Activated naive CD4-positive, alpha-beta T cell treated with anti-CD3 and anti-CD28 coated beads, Interleukin-2, amount 10 ng/mL, durations not matched to agents 7 days and 5 days (primary cell): ENCODE measurements at places on chromosomes 13 and 19.

GRCh38 chr13:88565566-88565965 lies 894.4 kb downstream of the SLITRK5 start:
- DNase-seq = no peak

DNA sequence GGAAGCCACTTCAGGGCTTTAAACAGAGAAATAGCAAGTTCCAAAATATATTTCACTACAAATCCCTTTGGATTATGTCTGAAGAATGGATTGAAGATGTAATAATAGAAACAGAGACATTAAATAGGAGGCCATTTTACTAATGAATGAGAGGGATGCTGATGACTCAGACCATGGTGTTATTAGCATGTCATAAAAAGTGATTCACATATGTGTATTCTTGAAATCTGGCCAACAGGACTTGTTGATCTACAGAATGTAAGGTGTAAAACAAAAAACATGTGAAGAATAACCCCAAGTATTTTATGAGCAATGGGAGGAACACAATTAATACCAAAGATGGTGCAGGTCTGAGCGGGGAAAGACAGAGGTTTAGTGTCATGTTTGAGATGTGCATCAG lies 873.7 kb downstream of the SLITRK5 start:
- DNase-seq = no peak

GRCh38 chr13:91459485-91459884 lies 61.1 kb downstream of the GPC5 start:
- no peak for DNase-seq

DNA sequence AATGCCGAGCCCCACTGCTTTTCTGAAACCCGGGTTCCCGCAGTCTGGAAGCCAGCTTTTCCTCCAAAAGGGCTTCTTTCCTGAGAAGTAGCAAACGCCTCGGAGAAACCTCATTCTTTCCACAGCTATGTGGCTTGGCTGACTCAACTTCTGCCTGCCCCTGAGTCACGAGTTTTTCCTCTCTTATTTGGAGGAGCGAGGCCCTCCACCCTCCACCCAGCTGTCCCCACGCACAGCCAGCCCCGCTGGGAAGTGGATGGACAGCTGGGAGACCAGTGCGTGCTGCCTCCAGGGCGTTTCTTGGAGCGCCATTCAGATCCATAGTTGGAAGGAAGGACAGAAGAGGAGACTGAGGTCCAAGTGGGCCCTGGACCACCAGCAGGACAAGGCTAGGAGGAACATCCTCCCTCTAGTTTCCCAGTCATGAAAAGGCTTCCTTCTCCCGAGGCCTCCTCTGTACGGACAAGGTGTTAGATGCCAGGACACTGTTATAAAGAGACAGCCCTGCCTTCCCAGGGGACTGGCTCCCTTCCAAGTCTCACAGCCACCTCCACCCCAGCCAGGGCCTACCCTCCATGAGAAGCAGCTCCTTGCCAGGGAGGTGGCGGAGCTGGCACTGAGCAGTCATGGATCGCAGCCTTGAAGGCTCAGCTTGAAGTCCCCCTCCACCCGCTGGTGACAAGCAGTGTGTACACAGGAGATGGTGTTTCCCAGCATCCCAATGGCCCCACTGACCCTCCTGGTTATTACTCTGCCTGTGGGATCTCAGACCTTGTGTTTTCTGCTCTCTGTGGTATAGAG lies 2.5 kb upstream of the PLEKHF1 start:
- no peak for DNase-seq

DNA sequence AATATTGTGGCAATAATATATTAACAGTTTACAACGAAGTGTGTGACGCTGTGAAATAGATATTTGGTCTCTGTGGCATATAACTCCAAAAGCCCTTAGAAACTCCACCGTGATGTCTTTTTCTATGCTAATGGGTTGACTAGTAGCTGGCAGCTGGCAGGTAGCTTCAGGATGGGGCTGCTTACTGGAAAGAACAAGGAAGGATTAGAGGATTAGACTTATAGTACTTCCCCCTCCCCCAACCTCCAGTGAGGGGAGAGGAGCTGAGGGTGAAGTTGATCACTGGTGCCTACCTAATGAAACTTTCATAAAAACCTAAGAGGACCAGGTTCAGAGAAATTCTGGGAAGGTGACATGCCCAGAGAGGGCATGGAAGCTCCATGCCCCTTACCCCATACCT lies 9.8 kb downstream of the ZNF229 start:
- DNase-seq = no peak

- DNase-seq = no peak
Observed at GRCh38 chr19:29664753-29665214, 477 bp upstream of the PLEKHF1 start.

DNA sequence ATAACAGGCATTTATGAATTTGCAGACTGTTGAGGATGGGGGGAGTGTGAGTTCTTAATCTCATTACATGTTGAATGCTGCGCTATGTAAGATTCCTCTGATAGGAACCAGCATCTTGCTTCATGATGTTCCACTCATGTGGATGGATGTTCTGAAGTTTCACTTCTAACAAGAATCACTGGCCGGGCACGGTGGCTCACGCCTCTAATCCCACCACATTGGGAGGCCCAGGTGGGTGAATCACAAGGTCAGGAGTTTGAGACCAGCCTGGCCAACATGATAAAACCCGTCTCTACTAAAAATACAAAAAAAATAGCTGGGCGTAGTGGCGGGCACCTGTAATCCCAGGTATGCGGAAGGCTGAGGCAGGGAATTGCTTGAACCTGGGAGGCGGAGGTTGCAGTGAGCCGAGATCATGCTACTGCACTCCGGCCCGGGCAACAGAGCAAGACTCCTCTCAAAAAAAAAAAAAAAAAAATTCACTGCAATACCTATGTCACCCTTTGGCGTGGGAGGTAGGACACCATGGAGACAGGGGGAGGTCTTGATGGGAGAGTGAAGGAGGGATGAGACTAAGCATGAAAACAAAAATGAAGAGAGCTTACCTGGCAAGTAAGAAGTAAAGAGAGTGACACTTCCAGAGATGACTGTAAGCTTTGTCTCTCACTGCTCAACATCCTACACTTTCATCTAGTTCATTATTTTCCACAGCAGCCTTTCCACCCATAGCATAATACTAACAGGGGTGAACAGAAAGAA lies 133.0 kb downstream of the DCT start:
- no peak for DNase-seq

DNA sequence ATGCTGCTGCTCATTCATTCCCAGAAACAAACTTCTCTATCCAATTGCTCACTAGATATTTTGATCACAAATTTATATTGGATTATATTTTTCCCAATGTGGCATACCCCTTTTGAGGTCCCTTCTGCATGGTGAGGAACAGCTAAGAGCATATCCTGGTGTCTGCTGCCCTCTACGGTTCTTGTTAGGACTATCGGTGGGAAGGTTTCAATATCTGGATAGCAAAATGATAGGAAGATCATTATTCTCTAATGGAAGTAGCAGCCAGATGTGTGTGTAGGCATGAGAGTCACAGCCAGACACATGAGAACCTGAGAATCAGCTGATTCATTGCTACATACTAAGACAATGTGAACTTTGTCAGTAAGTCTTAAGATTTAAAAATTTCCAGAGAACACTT lies 1422.4 kb upstream of the MIR17HG start:
- no peak for DNase-seq

DNA sequence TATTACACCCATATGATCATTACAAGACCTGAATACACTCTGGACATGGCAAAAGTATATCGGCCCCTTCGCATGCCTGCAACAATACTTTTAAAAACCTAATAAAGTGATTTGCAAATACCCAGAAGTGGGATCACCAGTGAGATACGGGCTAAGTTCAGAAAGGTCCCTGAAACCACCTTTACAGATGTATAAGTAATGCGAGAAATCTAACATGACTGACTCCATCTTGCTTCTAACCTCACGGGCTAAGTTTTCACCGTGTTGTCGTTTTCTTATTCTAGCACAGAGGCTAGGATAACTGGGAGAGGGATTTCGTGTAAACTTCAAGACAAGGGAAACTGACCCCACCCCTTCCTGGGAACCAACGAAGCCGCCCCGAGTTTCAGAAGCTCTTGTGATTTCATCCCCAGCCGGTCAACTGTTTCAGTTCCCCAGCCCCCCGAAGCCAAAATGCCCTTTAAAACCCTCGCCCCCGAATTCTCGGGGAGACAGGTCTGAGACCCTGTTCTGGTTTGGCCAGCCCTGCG lies 703 bp downstream of the NEK3 start:
- DNase-seq = no peak

DNA sequence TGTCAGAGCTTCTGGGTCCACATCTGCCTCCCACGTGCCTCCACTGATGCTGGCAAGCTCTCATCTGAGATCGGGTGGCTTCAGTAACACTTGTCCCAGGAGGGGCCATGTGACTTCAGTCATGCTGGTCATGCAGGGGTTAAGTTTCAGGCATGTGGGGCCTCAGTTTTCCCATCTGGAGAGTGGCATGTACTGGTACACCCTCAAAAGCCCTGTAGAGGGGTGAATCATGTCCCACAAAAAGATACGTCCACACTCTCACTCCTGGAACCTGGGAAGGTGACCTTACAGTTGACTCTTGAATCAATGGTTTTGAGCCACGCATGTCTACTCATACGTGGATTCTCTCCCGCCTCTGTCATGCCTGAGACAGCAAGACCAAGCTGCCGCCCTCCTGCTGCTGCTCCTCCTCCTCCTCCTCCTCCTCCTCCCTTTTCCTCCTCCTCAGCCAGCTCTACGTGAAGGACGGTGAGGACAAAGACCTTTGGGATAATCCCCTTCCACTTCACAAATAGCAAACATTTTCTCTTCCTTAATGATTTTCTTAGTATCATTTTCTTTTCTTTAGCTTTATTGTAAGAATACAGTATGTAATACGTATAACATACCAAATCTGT lies 53.7 kb downstream of the COMP start:
- no peak for DNase-seq

DNA sequence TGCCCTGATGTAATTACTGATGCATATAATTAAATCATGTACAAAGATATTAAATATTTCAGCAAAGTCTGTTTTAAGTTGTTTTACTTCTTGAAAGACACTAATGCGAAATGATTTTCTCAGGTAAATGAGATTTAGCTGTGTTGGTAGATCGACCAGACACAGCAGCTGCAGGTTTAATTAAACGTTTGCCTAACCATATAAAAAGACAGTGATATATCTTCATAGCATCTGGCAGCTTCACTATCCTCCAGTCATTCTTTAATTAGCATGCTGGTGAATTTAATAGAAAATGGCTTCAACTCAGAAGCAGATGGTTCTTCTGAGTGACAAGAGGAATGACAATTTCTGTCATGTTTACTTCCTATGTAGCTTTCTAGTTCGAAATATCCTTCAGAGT lies 69.3 kb downstream of the NHLRC3 start:
- no peak for DNase-seq

DNA sequence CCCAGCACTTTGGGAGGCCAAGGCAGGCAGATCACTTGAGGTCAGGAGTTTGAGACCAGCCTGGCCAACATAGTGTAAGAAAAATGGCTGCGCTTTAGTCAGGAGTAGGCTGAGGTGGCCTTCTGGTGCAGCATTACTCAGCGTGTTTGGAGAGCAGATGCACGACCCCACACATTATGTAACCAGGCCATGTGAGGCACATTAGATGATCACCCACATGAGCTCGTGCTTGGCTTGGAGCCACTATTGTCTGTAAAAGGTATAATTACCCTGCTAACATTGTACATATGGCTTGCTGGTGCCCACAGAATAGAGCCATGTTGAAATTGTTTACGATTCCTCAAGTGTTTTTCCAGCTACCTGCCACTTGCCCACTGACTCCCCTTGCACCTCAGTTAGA lies 24.0 kb upstream of the SCEL start:
- no peak for DNase-seq

DNA sequence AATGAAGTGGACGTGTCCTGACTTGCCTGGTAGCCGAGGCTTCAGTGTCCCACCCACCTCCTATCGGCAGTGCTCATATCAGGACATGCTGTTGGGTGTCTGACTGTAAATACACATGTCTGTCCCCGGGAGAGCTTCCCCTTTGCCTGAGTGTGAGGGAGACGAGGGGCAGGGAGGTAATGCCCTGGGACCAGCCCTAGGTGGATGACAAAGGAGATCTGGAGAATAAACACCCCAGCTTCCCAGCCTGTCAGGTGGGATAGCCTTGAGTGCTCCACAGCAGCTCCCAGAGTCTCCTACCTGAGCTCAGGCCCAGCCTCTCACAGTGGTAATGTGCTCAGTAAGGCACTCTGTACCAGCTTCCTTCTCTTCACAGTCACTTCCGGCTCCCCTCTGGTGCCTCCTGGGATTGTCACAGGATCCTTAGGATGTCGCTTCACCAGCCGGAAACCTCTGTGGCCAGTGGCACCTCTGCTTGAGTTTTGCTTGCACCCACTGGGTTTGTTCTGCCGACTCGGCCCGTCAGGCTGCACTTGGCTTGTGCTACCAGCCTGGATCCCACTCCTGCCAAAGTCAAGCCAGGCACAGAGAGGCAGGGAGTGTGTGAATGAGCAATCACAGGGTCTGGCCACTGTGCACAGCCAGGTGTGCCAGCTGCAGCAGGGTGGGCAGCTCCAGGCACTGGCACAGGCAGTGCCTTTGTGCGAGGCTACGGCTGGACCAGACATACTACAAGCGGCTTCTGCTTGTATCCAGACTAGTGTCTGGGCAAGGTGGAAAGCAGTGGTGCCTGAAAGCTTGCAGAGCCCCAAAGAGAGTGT lies 54.4 kb upstream of the RGCC start:
- DNase-seq = peak; percentile 36

DNA sequence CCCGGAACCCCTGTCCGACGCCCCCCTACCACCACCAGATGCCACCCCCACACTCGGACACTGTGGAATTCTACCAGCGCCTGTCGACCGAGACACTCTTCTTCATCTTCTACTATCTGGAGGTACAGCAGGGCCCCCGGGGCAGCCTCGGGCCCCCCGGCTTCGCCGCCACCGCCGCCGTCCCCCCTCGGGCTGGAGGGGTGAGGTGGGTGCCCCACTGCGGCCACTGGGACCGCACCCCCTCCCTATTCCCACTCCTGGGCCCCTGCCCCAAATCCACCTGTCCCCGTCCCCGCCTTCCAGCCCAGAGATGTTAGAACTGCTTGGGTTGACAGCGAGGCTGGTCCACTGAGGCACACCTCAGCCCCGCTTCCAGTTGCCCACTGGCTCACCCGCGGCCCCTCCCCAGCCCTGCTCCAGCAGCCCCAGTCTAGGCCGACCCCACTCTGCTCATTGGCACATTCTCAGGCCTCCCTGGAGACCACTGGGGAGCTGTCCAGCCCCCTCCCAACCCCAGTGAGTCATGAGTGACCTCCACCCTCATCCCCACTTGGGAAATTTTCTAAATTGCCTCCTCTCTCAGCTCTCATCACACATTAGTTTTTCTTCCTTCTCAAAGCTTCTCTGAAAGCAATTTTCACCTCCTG lies 6.5 kb downstream of the LENG1 start:
- no peak for DNase-seq

- DNase-seq = no peak
Observed at GRCh38 chr19:246551-246950, 44.7 kb downstream of the PLPP2 start.

GRCh38 chr19:41276231-41276630 lies 12.1 kb downstream of the HNRNPUL1 start:
- no peak for DNase-seq

- no peak for DNase-seq
Observed at GRCh38 chr13:112592181-112592580, 4.2 kb upstream of the TUBGCP3 start.

DNA sequence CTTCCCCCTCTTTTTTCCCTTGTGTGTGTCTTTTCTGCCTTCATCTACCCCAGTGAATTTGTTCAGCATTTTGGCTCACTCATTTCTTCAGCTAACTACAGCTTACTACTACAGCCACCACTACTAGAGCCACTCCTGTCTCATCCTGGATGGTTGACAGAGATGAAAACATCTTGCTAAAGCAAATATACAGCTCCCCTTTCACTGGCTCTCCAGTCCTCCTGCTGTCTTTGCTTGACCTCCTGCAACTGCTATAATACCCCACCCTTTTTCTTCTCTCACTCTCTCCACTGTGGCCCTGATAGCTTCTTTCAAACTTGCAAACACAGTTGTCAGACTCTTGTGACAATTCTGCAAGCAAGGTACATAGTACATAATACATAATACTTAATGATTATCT lies 523.6 kb downstream of the DCT start:
- no peak for DNase-seq
